NCI-H748 treated with DMSO at 0.1 percent for 48 hours (cell line): ENCODE measurements at places on chromosomes 2 and 18.

GRCh38 chr2:181781078-181781786, 100.9 kb upstream of the NEUROD1 start:
- no peak for DNase-seq

- DNase-seq, result no peak
Observed at GRCh38 chr2:146634230-146635097, 1210.4 kb upstream of the ACVR2A start.

- DNase-seq, result no peak
Observed at GRCh38 chr2:81513328-81513727, 1208.8 kb upstream of the LRRTM1 start.

- DNase-seq, result no peak
Observed at GRCh38 chr2:73070643-73071359, 711 bp downstream of the SFXN5 start.

GRCh38 chr2:162677476-162677875, 161.1 kb downstream of the KCNH7 start:
- DNase-seq, result no peak

DNA sequence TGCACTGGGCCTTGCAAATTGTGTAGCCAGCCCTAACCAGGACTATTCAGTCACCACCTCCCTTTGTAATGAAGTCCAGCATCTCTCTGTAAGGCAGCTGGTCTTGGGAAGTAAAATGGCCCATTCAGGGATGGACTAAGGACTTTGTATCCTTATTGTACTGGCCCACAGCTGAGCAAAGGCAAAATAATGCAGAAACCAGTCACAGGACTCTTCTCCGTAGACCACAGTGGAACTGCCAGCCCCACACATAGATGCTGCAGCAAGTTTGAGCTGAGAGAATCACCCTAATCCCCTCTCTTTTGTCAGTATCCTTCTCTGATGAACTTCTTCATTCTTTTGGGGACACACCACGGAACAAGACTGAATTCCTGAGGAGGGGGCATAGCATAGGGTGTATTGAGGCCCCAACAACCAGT, 73.6 kb upstream of the RTN4 start:
- no peak for DNase-seq

GRCh38 chr18:74625157-74625556, 27.5 kb downstream of the ZNF407 start:
- no peak for DNase-seq

GRCh38 chr2:181275643-181276070, 181.5 kb upstream of the ITGA4 start:
- no peak for DNase-seq

DNA sequence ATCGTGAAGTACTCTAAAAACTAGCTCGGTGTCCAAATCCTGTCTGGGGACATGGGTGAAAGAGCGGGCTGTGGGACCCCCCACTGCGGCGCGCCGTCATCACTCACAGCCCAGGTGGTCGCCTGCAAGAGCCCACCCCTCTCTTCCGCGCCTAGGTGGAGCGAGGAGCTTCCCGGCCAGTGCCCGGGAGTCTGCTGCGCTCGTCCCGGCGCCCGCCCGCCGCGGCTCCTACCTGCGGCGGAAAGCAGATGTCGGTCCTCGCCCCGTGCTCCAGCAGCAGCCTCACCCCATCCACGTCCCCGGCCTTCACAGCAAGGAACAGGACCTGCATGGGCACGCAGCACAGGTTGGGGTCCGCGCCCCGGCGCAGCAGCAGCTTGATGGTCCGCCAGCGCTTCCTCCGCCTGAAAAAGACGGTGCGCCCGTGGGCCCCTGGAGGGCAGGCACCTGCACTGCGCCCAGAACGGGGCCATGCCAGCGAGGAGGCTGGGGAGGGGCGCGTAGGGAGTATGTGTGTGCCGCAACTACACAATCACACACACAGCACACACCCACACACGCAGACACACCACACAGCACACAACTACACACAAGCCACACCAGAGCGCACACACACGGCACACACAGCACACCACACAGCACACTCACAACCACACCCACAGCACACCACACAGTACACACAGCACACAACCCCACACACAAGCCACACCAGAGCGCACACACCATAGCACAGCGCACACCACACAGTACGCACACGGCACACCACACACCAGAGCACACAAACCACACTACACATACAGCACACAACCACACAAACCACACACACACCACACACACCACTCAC, 37.4 kb downstream of the ANKMY1 start:
- DNase-seq, result no peak
